ENCODE measurements at places on chromosomes 4 and X.

DNA sequence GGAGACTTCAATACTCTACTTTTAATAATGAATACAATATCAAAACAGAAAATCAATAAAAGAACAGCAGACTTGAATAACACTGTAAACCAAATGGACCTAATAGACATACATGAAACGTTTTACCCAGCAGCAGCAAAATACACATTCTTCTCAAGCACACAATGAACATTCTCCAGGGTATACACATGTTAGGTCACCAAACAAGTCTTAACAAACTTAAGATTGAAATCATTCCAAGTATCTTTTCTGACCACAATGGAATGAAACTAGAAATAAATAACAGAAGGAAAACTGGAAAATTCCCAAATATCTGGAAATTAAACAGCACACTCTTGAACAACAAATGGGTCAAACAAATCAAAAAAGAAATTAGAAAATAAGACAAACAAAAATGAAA is 145.0 kb upstream of the CT83 start:
- DNase-seq: no peak

DNA sequence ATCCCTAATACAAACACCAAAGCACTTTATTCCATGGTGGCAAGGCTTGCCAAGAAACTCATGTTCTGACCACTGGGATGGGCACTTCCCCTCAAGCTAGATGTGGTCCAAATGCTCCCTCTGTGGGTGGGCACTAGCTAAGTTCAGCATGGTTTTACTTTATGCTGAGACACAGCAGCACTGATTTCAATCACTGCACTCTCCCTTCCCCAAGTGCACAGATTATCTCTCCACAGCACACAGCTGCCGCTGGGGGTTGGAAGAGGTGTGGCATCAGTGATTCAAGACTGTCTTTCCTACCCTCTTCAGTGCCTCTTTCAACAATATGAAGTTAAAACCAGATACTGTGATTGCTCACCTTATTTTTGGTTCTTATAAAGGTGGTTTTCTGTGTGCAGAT is 16.5 kb upstream of the GUCY2F start:
- no peak for DNase-seq

GRCh38 chrX:23784470-23785331 is 1.7 kb downstream of the SAT1 start:
- no peak for DNase-seq

- DNase-seq: no peak
Observed at GRCh38 chrX:81367291-81367690, 165.4 kb downstream of the SH3BGRL start.

DNA sequence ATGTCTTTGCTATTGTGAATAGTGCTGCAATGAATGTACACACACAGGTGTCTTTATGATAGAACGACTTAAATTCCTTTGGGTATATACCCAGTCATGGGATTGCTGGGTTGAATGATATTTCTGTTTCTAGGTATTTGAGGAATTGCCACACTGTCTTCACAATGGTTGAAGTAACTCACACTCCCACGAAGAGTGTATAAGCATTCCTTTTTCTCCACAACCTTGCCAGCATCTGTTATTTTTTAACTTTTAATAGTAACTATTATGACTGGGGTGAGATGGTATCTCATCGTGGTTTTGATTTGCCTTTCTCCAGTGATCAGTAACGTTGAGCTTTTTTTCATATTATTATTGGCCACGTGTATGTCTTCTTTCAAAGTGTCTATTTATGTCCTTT is 17.6 kb upstream of the DCUN1D4 start:
- DNase-seq: no peak

DNA sequence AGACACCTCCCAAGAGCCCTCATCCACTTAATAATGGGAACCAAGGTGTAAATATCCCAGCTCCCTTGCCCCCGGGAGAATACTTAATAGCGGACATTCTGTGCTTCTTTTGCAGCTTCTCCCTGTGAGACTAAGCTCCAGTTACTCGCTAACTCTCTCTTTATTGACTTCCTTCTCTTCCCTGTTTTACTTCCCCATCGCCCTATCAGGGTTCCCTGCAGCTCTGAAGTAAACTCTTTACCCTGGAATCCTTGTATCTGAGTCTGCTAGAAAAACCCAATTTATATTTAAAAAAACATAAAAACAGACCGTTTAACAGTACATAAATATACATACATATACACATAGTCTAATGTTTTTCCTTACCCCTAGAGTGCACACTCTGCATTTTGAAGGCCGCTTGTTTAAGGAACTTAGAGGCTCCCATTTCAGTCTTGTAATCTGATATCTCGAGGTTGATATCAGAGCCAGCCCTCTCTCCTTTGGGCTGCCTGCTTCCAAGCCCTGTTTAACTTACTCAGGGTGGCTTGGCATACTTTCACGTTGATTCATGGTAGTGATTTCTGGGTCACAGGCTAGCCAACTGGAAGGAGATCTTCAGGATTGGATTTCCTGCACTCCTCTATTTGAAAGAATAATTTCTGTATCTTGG is 177.4 kb upstream of the SCML1 start:
- DNase-seq: no peak

DNA sequence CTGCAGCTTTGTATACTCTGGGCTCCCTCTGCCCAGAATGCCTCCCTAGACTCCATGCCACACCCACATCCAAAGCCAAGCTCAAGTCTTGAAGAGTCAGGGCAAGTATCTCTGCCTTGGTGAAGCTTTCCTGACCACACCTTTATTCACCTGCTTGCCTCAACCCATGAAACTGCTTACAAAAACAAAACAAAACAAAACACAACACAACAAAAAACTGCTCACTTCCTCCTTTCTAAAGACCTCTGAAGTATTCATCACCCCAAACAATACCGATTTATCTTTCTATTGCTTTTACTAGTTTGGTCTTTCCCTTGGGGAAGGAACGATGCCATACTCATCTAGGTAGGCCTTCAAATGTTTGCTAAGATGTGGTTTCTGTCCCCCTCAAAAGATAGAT is 45.0 kb downstream of the TMEM165 start:
- DNase-seq: no peak

- no peak for DNase-seq
Observed at GRCh38 chr4:81601358-81601694, 129.6 kb upstream of the RASGEF1B start.

DNA sequence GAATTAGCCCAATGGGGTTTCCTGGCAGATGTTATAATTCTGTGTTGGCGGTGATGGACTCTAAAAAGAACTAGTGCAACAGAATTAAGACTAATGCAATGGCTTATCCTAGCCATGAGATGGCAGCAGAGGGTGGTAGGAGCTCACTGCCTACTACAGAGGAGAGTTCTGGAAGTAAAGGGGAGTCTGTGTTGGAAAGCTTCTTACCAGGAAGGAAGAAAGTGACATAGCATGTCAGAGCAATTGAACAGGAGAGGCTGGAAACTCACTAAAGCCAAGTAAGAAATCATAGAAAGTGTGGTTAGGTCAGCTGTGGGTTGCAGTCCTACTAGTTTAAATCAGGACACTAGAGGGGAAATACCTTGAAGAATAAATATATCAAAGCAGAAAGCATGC is 6.3 kb upstream of the TRPC5OS start:
- no peak for DNase-seq

GRCh38 chrX:10015355-10015722 is 48.2 kb downstream of the CLDN34 start:
- no peak for DNase-seq

GRCh38 chr4:8117278-8117682 is 41.3 kb downstream of the ABLIM2 start:
- peak; percentile 40 for DNase-seq

DNA sequence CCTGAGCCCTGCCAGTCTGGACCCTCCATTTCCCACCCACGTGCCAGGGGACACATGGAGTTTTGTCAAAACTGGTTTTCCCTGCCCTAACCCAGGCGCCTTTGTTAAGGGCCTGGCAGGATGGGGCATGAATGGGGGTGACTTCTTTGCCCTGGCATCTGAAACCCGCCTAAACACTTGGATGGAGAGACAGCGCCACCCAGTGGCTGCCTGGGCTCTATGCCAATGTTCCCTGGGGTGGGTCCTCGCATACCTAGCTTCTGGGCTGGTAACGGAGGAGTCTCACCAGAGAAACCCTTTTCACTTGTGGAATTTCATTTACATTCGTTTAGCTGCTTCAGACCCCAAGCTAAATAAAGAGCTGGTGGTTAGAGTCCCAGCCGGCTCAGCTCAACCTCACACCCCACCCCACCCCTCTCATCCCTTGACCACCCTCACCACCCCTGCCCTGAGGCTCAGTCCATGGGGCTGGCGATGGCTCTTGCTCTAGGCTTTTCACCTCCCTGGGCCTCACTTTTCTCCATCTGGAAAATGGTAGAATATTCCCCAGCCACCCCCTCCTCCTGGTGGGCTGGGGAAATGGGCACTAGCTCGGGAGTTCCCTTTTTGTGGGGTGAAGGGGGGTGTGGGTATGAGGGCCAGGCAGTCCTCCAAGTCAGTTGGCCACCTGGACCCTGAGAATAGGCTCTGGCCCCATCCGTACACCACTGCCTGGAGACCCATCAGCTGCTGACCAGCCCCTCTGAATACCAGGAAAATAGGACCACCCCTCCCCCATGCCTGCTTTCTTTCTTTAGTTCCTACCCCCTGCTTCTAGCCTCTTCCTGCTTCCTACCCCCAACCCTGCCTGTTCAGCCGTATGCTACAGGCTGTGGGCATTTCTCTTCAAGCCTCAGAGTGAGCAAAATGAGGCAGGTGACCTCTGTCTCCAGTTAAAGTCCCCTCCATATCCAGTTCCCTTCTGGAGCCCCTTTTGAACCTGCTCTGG is 57.1 kb upstream of the PJA1 start:
- DNase-seq: peak; percentile 59

DNA sequence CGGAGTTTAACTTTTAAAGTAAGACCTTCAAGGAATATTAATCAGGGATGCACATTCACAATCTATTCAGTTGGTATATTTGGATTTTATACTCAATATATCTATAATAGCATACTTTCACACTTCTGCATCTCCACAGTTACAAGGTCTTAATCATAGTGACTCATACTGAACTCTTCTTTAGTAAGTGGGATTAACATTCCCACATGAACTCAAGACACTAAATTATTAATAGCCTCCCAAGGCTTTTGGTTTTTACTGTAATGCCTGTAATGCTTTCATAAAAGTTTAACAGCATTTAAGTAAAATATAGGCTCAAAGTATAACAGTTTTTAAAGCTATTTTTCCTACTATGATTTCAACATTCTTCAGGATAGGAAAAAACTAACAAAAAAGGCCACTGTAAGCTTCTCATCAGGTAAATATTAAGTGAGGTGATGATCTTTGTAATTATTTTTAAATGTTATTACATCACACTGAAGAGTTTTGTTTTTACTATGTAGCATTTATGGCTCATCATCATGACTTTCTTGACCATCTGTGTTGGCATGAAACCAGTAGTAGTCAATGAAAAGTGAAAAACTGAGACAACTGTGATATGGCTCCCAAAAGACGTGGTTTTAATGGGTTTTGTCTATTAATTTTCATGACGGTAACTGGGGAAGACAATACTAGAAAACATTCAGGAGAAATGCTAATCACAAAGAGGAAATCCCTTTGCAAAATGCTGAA is 91.5 kb upstream of the GALNT7 start:
- no peak for DNase-seq

DNA sequence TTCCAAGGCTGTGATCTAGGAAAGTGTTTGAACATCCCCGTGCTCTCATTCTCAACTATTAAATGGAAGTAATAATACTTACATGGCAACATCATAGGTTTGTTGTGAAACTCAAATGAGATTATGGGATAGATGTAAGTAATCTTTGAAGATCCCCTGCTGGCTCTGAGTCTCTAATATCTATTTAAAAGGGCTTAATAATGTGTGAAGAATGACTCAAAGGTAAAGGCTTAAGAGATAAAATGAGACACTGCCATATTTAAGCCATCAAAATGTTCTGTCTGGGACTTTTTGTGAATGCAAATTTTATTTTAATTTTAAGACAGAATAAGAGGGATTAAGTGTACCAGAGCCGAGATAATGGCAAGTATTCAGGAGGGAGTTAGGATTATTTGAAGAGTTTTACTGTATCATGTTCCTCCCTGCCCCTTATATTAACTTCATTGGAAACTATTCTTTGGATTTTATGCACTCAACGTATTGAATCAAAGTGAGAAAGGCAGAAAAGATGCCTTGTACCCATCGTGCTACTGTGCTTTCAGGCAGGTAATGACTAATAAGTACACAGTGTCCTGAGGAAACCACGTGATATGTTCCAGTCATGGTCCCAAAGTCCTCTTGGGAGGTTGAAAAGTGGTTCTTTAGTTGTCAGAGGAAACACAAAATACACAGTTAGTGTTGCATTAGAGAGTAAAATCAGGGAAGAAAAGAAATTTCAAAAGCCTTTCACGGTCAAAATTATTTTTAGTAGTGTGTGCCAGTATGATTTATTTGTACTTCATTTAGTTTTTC is 192.4 kb downstream of the RBM46 start:
- DNase-seq: no peak

DNA sequence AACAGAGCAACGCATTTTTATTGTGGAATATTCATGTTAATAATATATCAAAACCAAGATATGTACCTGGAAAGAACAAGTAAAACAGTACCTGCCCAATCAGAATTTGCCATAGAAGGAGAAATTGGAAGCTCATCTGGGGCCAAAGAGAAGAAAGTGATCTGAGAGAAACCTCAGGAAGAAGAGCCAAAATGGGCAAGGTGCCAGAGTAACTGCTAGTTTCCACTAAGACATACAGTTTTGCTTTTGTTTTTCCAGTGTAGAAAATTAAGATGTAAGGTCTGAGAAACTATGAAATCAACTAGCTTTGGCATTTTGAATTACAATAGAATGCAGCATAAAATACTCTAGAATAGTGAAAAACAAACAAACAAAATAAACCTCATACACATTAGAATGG is 2201.2 kb downstream of the ARAP2 start:
- DNase-seq: no peak

- no peak for DNase-seq
Observed at GRCh38 chr4:126986828-126987227, 645.9 kb upstream of the INTU start.

- DNase-seq: no peak
Observed at GRCh38 chr4:169249214-169249973, 21.4 kb downstream of the SH3RF1 start.

DNA sequence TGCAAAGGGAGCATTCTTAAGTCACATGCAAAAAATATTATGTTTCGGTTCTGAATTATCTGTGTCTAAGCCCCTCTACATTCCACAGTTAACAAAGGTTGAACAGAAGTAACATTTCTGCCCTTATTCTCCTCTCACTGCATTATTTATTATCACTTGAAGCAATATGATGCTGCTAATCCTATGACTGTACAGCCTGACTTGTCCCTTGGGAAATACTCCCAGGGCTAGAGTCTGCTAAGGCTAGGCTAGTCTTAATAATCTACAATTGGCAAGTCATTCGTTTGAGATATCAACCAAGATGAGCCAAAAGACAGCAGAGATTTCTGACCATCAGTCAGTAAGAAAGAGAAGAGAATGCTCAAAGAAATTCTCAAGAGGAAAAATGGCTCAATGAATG is 226.9 kb upstream of the HCCS start:
- no peak for DNase-seq

- no peak for DNase-seq
Observed at GRCh38 chrX:54288277-54288676, 69.6 kb downstream of the WNK3 start.

DNA sequence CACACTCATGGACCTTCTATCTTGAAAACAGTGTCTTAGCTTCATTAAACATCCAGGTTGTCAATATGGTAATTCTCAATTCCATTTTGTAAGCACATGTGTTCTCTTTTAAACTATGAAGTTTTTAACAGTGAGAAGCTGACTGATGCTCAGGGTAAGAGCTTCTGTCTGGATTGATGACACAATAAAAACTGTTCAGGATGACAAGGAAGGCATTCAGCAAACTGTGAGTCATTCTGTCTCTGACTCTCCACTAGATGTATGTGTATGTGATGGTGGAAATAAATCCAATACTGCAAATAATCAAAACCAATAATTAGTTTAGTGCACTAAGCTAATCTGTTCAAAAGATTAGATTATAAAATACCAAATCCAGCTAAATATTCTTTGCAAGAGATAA is 115.3 kb upstream of the ARX start:
- DNase-seq: no peak

Data from stimulated activated CD4-positive, alpha-beta T cell treated with anti-CD3 and anti-CD28 coated beads, Interleukin-12 subunit alpha, Interleukin-12 subunit beta, amount 100 ng/mL, for 24 hours (primary cell).